ENCODE measurements at places on chromosomes 5 and 9. TPM values are rescaled to one million over a fixed set of nuclear protein-coding genes. Genes with fewer than 3 reads are reported as not detected.

The HNRNPK gene
- 176 TPM for polyA plus RNA-seq

The HSPA4 gene
- polyA plus RNA-seq = 103 TPM

The MEF2C gene
- polyA plus RNA-seq = 1.7 TPM

The SLC35D2 gene
- 8.1 TPM for polyA plus RNA-seq

The C9 gene
- polyA plus RNA-seq = not detected

The SPATA31E1 gene
- polyA plus RNA-seq = not detected

Data from esophagus (tissue), 2 donors.